ENCODE measurements at places on chromosomes 6 and 20.

DNA sequence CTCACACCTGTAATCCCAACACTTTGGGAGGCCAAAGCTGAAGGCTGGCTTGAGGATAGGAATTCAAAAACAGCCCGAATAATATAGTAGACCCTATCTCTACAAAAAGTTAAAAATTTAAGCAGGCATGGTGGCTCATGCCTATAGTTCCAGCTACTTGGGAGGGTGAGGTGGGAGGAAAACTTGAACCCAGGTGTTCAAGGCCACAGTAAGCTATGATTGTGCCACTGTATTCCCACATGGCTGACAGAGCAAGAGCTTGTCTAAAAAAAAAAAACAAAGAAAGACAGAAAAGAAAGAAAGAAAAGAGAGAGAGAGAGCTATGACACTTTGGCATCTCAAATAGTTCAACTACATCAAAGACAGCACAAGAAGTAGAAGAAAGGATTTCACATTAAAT, 33.2 kb downstream of the DCDC2 start:
- DNase-seq, result no peak

DNA sequence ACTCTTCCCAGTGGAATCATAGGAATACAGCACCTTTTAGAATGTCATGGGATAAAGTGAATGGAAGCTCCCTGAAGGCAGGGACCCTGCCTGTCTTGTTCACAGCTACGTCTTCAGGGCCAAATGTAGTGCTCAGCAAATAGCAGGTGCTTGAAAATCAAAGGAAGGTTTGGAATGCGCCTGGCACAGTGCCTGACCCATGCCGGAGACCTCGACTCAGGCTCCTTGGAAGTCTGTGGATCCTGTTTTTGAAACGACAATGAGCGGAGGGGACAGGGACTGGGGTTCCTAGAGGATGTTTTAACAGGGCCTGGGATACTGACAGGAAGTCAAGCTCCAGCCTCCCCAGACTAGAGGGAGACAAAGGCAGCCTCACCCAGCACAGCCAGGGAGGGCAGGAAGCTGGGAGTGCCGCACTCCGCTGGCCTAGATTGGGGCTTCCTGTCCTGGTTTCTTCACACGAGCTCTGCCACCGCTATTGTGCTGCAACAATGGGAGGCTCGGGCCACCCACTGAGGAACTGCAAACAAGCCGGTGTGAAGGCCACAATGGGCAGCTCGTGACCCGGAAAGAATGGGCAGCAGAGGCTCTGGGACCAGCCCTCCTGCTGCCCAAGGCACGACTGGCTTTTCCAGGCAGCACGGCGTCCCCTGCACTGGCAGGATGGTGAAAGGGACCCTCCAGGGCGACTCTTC, 76.7 kb downstream of the PREX1 start:
- no peak for DNase-seq

- no peak for DNase-seq
Observed at GRCh38 chr6:5085648-5086293, 630 bp downstream of the PPP1R3G start.

DNA sequence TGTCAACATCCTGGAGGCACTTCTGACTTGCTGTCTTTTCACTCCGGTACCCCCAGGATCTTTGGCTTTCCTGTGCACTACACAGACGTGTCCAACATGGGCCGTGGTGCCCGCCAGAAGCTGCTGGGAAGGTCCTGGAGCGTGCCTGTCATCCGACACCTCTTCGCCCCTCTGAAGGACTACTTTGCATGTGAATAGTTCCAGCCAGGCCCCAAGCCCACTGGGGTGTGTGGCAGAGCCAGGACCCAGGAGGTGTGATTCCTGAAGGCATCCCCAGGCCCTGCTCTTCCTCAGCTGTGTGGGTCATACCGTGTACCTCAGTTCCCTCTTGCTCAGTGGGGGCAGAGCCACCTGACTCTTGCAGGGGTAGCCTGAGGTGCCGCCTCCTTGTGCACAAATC, 12.0 kb upstream of the MAPRE1 start:
- DNase-seq, result no peak

DNA sequence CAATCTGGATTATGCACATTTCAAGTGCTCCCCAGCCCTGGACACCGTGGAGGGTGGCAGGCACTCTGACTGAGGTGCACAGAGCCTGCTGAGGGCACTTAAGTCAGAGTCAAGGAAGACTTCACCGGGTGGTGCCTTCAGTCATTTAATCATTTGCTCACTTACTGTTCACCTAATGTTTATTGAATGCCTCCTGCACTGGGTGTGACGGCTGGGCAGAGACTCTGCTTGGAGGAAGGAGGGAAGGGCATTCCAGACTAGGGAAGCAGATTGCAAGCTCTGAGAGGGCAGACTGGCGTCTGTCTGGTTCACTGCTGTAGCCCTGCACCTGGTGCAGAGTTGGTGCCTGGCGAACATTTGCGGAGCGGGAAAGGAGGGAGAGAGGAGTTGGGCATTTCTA, 54.2 kb upstream of the FAM83D start:
- no peak for DNase-seq

DNA sequence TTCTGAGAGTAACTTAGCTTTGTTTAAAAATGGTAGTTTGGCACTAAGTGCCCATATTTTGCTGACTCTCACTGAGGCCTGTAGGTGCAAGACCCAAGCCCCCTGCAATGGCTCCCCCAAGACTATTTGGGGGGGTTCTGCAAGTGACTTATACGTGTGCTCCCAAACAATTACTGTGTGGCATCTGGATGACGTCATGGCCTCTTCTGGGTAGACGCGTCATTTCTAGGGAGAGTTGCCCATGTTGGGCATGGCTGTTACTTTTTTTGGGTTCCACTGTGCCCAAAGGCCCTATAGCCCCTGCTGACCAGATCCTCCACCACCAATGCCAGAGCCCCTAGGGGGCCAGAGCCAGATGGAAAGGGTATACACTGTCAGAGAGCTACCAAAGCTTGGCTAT, 110.3 kb upstream of the MYLIP start:
- DNase-seq, result no peak

GRCh38 chr6:160391419-160392116, 43.4 kb downstream of the SLC22A3 start:
- no peak for DNase-seq

DNA sequence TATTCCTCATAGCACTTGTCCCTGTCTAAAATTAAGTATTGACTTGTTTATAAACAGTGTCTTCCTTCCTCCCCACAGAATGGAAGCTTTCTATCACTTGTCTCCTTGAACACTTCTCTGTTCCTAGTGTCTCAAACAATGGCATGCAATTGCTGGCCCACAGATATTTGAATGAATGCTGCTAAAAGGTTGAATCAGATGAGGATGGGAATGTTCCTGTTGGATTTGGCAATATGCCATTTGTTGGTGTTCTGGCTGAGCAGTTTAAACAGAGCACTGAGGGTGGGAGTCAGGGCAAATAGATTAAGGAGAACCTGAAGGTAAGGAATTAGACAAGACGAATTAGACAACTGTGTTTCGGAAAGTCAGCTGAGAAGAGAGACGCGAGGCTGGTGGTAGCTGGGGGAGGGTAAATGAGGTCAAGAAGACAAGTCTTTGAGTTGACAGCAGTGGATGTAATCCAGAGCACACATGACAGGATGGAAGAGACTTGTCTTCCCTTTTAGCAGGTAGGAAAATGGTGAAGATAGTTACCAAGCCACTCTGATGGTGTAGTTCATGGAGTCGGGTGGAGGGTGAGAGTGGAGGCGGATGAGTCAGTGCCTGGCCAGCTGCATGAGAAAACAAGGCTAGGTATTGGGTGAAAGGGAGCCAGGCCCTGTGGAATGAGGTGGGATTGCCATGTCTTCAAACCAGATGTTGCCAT, 58.3 kb upstream of the GNRH2 start:
- no peak for DNase-seq

- no peak for DNase-seq
Observed at GRCh38 chr6:146948790-146949342, 255.4 kb upstream of the STXBP5 start.

GRCh38 chr6:150456466-150456865, 87.7 kb downstream of the IYD start:
- no peak for DNase-seq

- no peak for DNase-seq
Observed at GRCh38 chr6:4345543-4345942, 210.2 kb upstream of the ECI2 start.

DNA sequence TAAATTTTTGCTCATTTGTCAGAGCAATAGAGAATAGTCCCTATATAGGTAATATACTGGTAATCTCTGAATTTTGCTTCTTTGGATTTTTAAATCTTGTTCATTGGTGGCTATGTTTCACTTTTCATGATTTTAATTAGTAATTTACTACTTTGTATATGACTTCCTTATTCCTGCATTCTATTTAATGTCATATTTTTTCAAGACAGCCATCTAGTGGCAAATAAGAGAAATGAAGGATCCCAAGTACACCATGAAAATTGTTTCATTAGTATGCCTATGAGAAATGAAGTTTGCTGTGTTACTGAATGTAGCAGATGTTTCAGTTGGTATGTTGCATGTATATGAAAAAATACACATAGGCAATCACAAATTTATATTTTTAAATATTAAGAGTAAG, 82.4 kb downstream of the ZNF292 start:
- no peak for DNase-seq

GRCh38 chr6:138229663-138230179, 11.4 kb upstream of the PBOV1 start:
- no peak for DNase-seq

DNA sequence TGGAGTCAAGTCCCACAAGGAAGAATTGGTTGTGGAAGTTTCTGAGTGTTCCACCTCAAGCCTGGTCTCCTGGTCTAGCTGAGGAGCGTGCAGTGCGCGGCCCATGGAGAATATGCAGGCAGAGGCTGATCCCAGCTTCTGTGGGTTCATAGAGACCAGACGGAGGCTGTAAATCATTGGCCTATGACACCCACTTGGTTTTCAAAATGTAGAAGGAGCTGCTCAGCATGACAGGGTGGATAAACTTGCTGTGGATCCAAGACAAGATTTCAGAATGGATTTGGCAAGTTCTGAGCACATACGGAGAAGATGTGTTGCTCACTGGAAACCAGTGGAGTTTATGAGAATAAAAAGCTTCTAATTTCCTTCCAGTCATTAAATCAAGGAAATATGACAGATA, 744 bp downstream of the KIF25 start:
- DNase-seq, result no peak

DNA sequence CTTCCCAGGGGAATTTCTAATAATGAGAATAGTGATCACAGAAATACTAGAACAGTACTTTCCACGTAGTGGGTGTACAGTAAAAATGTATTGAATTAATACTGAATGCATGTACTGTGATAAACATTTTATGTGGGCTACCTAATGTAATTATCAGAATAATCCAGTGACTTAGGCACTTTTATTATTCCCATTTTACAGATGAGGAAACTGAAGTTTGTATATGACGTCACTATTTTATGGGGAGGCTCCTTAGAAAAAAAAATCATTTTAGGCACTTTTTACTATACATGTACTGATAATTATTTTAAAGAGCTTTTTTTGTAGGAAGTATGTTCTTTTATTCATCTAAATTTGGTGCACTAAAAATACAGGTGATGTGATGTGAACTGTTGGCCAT, 275.6 kb upstream of the TAB2 start:
- DNase-seq, result no peak

DNA sequence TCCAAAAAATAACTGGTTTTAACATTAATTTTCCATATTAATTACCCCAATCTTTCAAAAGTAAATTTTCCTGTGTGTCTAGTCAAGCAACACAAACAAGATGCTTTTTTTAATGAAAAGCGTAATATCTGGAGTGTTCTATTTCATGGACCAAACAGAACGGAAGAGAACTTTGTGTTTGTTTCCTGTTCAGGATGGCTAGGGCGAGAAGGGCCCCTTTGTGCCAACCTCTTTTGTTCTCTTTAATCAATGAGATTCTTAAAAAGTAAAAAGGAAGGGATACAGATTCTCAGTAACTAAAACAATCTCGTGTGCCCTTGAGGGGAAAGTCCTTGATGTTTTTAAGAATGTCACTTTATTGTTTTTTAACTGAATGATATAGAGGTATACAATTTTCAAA, 55.7 kb downstream of the GNAS start:
- no peak for DNase-seq

- DNase-seq, result no peak
Observed at GRCh38 chr6:159261995-159262394, 92.8 kb downstream of the FNDC1 start.

DNA sequence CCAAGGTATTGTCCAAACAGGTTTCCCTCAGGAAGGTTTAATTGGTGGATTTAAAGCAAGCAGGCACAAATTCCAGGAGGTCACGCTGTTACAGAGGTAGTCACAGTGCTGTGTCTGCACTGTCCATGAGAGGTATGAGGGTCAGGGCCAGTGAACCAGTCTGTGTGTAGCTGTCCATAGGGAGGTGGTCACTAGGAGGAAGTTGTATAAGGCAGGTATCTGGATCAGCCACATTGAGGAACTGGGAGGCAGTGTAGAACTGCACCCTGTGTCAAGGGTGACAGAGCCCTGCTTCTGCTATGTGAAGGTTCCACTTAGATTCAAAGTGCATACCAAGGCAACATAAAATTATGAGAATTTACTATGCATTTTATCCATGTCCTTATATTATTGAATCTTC, 73.3 kb downstream of the MAP3K4 start:
- DNase-seq, result no peak

- DNase-seq, result no peak
Observed at GRCh38 chr6:129134535-129134934, 251.6 kb downstream of the LAMA2 start.

DNA sequence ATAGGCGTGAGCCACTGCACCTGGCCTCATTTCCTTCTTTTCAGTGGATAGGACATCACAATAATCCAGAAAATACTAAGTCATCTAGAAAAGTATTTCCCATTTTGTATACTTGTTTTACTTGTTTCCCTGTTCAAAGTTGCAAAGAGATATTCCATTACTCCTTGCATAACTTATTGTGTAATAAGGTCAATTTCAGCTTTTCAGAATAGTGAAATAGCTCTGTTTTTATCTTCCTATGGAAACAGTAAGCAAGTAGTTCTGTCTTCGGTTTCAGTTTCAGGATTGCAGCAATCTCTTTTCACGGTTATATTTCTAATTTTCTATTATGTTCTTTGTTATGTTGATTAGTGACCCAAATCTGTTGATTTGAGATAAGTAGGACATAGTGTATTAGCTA, 6.0 kb downstream of the STX11 start:
- no peak for DNase-seq

GRCh38 chr20:16580620-16581019, 7.4 kb upstream of the KIF16B start:
- no peak for DNase-seq

DNA sequence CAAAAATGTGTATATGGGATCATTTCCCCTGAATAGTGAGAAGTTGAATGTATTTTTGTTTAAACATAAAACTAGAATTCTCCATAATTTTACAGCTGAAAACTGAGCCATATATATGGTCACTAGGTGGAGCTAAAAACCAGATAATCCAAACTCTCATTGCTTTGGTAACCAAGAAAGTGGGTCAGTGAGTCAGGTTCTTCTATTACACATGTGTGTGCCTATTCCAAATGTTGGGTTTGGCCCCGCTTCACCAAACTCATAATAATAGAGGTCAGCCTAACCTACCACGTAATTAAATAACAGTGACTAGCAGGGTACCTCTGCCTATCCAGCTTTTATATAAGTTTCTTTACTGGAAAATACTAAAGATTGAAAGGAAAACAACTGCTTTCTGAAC, 19.3 kb upstream of the RNGTT start:
- DNase-seq, result no peak
